CD4-positive, alpha-beta T cell treated with Interleukin-4 for 1 hour (primary cell): ENCODE measurements at places on chromosomes 4 and X.

- no peak for DNase-seq
Observed at GRCh38 chr4:103204111-103204510, 6.0 kb upstream of the CENPE start.

DNA sequence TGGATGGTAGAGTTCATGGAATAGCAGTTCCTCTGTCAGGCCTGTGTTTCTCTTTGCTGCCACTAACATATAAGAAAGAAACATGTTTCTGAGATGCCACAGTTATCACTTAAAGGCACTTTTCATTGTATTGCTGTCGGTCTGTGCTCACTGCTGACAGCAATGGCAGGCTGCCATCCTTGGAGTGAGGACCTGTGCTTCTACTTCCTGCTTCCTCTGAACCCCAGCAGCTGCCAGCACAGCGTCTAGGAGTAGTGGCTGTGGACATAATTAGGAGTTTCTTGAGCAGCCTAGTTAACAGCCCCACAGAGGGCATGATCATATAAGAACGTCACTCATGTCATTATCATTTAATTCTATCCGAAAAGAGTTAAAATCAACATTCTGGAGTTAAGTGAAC is 30.5 kb downstream of the F11 start:
- DNase-seq = no peak

DNA sequence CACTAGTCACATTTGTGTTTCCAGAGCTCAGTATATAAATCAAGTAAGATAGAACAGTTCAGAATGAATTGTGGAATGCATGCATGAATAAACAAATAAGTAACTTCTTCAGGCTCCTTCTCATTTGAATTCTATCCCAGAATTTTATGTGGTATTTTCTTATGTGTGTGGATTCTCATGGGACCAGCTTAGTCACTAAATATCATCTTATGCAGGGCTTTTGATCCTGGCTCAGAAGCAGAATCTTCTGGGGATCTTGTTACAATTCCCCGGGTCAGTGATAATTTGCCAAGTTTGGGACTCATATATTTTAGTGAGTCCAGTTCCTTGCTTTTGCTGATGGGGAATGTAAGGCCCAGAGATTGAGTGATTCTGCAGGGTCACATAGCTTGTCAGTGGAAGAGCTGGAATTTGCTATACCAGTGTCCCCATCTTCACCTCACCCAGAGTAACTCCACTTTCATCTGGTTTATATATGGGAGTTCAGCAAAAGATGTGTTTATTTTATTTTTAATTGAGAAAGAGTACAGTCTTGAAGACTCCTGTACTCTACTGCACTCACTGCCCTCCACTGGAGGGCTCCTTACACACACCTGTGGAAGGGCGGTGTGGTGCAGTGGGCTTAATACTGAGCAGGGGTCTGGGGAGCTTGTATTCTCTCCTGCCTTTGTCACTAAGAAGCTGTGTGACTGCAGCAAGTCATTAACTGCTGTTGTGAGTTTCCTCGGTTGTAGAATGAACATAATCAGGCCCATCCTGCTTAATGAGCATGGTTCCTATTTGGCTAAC is 198.2 kb upstream of the CXorf66 start:
- DNase-seq = no peak

GRCh38 chrX:9396930-9397329 is 67.9 kb upstream of the TBL1X start:
- DNase-seq = no peak

- DNase-seq = no peak
Observed at GRCh38 chr4:139761461-139761860, 95.8 kb downstream of the MGST2 start.

DNA sequence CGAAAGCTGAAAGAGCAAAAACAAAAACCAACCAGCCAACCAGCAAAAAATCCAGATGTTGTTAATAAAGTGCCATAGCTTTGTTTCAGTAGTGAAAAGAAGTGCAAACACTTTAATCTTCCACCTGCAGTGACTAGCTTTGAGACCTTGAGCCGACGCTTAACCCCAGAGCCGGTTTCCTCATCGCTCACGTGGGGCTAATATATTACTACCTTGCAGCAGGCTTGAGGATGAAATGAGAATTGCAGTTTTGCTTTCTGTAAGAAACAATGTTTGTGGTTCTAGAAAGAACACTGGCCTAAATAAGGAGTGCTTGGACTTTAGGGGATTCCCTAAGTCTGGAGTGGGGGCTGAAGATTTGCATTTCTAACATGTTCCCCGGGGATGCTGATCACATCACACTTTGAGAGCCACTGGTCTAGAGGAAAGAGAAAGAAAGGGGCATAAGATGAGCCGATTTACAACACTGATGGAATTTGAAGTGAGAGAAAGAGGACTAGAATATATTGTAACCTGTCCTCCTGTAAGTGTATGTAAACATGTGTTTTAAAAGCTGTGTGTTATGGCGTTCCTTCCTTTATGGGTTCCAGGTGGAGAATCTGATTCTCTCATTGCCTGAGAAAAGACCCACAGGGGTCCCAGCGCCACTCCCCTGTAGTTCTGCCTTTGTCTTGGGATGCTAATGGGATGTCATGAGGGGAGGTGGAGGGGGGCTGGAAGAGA is 1.4 kb downstream of the FGF2 start:
- DNase-seq = peak; percentile 38

- no peak for DNase-seq
Observed at GRCh38 chrX:134753718-134754008, 95.4 kb upstream of the PLAC1 start.

- DNase-seq = no peak
Observed at GRCh38 chrX:40502688-40503087, 78.1 kb upstream of the ATP6AP2 start.

GRCh38 chr4:5952975-5953951 is 60.4 kb upstream of the CRMP1 start:
- DNase-seq = no peak

GRCh38 chr4:54712206-54712605 is 54.4 kb downstream of the KIT start:
- no peak for DNase-seq

DNA sequence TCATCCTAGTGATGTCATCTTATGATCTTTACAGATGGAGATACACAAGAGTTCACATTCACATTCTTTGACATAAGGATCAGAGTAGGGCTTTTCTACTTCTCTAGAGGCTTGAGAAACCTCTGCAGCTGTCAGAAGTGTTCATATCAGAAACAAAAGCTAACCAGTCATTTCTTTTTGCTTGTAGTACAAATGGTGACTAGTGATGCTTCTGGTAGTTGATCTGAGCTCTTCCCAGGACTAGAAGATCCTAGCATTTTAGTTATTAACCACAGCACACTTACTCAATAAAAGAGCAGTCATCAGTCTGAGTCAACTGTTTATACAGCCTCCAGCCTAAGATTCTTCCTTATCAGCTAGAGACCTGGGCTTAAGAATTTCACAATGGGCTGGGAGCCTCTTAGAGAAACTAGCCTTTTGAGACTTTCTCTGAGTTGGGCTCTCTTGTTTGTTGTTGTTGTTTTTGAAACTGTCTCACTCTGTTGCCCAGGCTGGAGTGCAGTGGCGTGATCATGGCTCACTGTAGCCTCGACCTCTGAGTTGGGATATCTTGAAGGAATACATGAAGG is 84.1 kb downstream of the TMEM164 start:
- DNase-seq = no peak

GRCh38 chr4:163137581-163137980 is 29.1 kb downstream of the NAF1 start:
- DNase-seq = no peak

- no peak for DNase-seq
Observed at GRCh38 chr4:13193662-13194061, 290.5 kb downstream of the RAB28 start.

DNA sequence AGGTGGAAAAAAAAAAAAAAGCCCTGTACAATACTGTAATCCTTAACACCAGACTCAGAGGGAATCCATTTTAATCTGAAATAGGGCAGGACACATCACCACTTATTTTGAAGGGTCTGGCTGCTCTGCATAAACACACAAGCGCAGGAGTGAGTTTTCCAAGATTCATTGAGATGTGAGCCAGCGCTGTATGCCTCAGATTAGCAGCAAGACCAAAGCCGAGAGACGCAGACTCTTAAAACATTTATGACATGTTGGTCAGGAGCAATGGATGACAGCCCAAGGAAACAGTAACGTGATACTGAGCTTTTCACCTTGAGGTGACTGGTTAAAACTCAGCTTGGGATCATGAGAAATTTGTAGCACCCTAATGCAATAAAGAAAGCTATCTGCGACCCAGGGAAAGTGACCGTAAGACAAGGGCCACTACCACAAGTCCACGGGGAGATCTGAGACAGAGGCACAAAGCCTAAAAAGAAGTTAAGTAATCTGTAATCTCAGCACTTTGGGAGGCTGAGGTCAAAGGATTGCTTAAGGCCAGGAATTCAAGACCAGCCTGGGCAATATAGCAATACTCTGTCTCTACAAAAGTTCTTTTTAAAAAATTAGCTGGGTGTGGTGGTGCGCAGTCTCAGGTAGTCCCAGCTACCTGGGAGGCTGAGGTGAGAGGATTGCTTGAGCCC is 210.6 kb downstream of the COL25A1 start:
- no peak for DNase-seq

GRCh38 chr4:43682551-43682950 is 766.1 kb downstream of the KCTD8 start:
- no peak for DNase-seq

DNA sequence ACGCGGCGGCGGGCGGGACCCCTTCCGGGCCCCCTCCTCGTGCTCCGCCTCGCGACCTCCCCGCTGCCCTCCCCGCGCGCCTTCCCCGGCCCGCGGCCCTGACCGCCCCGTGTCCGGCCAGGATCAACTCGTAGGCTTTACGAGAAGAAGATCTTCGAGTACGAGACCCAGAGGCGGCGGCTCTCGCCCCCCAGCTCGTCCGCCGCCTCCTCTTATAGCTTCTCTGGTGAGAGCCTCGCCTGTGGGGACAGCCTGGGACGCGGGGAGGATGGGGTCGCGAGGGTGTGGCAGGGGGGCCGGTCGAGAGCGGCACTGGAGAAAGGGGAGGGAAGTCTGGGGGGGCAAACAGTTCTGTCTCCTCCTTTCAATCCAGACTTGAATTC is 465 bp downstream of the EMD start:
- DNase-seq = no peak

- peak; percentile 67 for DNase-seq
Observed at GRCh38 chr4:53196882-53197771, 168.7 kb downstream of the SCFD2 start.

- DNase-seq = peak; percentile 53
Observed at GRCh38 chr4:153152501-153153338, 51.5 kb upstream of the TRIM2 start.

DNA sequence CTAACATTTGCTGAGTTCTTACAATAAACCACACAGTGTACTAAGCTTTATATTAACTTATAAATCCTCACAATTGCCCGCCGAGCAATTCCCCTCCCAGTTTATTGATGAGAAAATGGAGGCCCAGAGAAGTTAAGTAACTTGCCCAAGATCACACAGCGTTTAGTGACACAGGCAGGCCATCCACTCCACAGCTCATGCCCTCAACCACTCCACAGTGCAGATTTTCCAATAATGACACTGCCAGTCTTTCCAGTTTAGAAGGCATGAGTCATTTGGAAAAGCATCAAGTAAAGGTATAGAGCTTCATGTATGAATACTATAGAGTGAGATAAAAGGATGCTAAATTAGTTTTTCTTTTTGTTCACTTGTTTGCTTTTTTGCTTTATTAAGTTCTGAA is 208.5 kb downstream of the CAMK2D start:
- DNase-seq = no peak

DNA sequence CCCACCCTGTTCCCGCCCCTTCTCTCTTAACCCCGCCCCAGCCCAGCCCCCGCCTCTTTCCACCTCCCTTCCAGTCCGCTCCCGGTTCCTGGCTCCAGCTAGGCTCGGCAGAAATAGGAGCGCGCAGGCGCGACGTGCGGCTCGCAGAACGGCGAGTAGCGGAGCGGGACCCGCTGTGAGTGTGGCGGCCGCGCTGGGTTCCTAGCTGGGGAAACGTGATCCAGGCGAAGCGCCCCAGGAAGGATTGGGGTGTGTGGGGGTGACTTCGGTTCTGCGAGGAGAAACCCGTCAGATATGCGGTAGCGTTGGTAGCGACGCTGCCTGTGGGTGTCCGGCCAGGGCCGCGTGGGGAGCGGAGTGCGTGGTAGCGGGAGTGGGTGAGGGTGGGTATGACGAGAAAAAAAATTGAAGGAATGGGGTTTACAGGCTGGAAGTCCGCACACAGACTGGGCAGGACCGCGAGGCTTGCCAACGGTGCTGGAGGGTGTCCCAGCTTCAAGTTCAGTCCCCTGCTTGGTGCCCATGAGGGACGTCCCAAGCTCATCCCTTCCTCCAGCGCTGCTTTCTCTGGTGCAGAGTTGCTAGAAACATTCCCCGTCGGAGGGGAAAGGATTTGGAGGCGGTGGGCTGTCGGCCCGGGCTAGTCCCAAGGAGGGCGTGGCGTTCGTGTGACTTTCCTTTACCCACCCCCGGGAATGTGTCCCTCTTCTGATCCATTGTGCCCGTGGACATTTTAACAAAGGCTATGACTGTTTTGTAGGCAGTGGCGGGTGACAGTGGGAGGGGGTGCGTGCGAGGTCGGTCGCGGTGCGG is at the start of gene PRRG1:
Gene PRRG1, plus strand, starts transcription at position 144 of the 813 bp plus-strand sequence. CDS start 56,886 bp downstream, outside the sequence.
- DNase-seq = no peak

- DNase-seq = peak; percentile 52
Observed at GRCh38 chr4:39046249-39046648, 14.0 kb upstream of the TMEM156 start.

GRCh38 chr4:184284336-184284690 is 66.6 kb upstream of the ENPP6 start:
- no peak for DNase-seq

DNA sequence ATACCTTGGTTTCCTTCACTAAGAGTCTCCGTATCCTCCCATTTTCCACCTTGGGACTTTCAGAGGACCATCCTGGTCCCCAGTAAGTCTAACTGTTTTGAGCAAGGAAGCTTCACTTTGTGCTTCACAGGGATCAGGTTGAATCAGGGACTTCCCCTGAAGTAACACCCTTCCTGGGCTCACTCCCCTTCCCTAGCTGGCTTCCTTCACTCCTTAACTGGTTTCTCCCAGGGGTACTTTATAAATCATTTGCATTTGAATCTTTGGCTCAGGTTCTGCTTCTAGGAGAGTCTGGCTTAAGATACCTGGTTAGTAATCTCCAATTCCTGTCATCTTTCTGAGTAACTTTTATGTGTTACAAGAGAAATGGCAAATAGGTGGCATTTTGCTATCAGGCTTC is 24.5 kb upstream of the GRIA2 start:
- no peak for DNase-seq

DNA sequence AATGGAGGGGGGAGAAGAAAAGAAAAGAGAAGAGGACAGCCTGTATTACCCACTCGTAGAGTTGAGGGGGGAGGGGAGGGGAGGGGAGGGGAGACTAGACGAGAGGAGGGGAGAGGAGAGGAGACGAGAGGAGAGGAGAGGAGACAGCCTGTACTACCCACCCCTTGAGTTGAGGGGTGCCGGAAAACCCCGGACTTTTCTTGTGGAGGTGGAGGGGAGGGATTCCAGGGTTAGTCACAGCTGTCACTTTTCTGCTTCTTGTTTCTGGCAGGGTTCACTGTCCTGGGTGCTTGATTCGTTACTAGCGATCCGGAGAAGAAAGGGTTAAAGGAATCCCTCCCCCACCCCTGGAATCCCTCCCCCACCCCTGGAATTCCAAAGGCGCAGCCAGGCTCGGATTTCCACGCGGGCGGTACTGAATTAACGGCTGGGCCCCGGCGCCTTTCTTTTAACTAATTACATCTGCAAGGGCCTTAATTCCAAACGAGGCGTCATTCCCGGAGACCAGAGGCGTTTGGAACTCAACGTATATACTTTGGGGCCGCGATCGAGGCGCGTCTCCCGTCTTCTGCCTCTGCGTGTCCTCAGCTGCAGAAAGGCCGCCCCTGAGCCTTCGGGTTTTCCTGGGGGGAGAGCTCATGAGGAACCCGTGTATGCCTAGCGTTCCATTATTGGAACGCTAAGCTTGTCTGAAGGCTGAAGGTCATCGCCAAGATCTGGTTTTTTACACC is 20.1 kb upstream of the CSF2RA start:
- no peak for DNase-seq
